ENCODE measurements at places on chromosomes 11 and 22.

DNA sequence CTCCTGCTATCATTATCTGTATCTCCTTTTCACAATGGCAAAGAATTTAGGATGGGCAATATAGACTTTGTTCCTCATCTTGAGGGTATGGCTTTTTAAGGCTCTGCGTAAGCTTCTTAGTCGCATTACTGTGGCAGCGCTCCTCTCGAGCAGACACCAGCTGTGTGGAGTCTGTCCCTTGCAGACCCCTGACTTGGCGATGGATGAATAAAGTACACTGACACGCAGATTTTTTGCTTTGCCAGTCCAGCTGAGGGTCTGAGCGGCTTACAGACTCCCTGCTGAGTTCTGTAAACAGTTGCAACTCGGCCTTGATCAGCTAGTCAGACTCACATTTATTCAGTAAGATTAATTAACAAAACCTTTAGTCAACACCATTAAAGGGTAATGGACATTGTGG lies 390.0 kb upstream of the CNTN5 start:
- DNase-seq: no peak

DNA sequence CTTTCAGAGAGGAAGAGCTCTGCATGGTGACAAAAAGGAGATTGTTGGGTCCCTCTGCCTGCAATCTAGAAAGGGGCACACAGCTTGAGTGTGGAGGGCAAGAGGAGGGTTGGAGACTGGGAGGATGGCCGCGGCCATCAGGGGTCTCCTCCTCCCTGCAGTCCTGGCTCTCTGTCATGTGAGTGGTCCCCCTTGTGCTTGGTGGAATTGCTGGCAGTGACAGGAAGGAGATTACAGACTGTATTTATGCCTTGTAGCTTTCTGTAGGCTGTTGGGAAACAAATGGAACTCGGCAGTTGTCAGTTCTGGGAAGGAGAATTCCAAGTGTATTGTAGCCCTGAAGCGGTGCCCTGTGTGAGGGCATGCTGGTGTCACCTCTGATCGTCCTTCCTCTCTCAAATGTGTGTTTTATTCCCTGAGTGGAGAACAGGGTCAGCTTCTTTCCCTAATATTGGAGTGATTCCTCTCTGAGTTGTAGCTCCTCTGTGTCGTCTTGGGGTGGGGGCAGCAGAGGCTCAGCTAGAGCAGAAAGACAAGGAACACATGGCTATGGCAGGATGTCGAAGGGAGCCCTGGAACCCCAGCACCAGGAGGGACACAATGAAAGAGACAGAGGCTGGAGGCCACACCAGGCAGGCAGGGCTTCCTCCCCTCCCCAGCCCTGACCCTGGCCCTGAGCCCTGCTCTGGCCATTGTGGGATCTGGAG lies 163.1 kb downstream of the PKNOX2 start:
- DNase-seq: no peak

GRCh38 chr11:134501406-134502152 lies 89.5 kb upstream of the B3GAT1 start:
- DNase-seq: no peak

- DNase-seq: no peak
Measured at GRCh38 chr11:81852896-81853295, 880.8 kb downstream of the FAM181B start.

DNA sequence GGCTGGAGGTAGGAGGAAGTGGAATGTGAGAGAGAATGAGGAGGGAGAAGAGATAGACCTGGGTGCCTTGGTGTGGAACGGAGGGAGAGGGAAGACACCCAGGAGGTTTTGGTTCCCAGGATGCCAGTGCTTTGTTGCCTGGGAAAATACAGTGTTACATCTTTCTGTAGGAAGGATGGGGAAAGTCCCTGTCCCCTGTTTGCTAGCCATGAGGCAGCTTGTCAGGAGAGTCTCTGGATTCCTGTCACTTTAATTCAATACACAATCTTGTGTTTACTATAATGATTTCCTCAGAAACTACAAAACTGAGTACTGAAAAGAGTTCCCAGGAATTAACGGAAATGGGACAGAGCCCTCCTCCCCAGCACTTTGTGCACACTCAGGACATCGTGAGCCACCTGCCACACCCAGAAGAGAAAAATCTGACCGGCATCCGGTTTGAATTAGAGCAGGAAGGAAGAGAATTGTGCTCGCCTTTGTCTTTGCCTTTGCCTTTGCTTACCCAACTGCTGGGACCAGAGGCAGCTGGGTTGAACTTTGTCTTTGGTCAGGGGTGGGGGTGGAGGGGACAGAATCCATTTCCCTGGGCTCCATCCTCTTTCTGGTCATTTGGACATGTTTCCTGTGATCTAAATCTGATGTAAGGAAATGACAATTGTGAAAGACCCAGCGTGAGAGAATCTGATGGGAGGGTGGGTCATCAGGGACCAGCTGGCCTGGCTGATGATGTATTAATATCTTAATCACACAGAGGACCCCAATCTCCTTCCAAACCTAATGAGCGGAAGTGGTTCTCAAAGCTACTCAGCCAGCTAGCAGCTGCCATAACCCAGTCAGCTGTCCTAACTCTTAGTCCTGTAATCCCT lies 1.3 kb upstream of the LIMK2 start:
- DNase-seq: no peak

DNA sequence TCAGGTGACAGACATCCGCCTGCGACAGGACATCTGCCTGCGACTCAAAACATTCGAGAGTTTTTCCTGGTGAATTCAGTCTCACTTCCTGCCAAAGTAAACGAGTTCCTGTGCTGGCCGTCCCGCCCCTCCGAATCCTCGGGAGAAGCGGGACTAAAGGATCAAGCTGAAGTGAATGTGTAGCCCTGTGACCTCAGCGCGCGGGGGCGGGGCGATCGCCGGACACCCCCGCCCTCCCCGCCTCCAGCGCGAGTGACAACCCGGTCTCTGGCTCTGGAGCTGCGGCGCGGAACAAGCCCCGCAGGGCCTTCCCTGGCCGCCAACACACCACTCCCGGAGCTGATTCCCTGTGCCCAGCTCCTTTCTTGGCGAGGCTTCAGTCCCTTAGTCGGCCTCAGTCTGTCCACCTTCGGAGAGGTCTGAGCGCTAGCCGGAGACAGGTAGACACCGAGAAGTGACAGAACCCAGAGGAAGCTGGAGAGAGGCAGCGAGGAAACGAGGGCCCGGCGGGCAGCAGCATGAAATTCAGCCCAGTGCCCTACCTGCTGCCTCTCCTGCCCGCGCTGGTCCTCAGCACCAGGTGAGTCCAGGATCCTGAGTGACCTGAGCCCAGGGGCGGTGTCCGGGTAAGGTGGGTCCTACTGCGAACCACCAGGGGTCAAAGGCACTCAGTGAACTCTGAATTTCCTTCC lies 766.4 kb upstream of the LUZP2 start:
- no peak for DNase-seq

- DNase-seq: no peak
Measured at GRCh38 chr22:37999236-37999635, 14.9 kb upstream of the SOX10 start.

GRCh38 chr11:101707477-101707876 lies 123.7 kb upstream of the TRPC6 start:
- no peak for DNase-seq

- DNase-seq: no peak
Measured at GRCh38 chr11:100632941-100633452, 54.1 kb upstream of the ARHGAP42 start.

DNA sequence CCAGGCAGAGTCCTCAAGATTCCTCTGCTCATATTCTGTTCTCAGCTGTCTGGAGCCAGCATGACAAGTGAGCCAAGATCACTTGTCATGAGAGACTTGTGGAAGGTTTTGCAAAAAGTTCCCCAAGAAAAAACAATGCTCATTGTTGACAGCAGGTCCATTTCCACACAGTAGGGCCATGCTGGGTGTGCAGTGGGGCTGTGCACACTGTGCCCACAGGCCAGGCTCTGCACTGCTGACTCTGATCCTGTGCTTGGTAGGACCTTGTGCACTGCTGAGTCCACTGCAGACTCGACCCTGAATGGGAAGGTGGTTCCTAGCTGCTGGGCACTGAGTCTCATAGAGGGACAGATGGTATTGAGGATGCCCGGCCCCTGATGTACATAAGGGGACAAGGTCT lies 33.9 kb upstream of the IGLL5 start:
- DNase-seq: no peak

Measured in GDM1 (cell line).